Activated T-helper 1 cell treated with Interleukin-2 at 50 U/mL for 16 hours (primary cell): ENCODE measurements at places on chromosomes 6 and 20.

DNA sequence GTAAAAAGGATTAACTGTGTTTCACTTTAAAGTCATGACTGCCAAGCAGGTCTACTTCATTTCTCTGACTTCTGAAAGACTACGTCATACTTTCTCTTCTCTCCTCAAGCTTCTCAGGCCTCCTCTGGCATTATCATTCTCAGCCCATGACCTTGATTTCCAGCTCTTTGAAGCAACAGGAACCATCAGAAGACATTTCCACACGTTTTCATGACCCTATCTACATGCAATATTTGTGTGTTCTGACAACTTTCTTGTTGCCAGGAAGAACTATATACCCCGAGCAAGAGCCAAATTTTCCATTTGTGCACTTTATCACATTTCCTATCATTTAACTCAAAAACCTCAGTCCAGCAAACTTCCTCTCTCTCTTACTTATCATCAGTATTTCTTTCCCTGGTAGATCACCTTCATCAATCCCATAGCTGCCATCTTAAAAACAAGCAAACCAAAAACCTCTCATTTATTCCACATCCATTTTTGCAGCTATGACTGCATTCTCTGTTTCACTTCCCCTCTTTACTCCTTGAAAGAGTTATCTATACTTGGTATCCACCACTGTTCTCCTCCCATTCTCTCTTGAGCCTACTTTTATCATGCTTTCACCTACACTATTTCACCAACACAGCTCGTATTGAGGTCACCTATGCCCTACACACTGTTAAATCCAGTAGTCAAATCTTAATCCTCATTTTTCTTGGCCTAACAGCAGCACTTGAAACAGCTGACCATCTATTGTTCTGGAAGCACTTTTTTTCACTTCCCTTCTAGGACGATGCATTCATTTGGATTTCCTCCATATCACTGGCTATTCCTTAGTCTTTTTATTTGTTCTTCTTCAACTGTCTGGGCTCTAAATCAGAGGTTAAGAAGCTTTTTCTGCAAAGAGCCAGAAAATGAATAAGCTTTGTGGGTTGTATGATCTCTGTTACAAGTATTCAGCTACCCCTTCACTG lies 47.1 kb downstream of the STX7 start:
- DNase-seq: no peak

DNA sequence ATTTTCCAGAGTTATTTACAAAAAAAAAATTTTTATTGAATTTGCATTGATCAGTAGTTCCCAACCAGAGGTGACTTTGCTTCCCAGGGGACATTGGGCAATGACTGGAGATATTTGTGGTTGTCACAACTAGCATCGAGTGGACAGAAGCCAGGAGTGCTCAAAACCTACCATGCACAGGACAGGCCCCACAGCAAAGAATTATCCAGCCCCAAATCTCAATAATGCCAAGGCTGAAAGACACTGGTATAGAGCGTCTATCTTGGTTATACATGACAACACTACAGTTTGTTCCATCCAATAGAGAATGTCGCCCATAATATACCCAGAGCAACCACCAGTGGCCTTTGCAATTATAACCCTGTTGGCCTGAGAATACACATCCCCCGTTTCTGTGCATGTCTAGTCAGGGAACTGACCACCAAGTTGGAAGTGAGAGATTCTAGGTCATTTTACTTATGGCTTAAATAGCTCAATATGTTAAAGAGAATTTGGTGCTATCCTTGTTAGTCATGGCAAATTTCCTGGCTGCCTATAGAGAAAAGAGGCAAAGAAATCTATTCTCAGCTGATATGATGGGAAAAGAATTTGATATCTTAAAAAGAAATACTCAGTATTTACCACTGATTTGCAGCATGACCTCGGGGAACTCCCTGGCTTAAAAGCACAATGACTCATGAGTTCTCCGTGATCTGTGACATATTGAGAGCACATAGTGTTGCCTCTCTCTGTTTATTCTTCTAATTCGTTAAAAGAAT lies 76.0 kb upstream of the ADTRP start:
- no peak for DNase-seq

DNA sequence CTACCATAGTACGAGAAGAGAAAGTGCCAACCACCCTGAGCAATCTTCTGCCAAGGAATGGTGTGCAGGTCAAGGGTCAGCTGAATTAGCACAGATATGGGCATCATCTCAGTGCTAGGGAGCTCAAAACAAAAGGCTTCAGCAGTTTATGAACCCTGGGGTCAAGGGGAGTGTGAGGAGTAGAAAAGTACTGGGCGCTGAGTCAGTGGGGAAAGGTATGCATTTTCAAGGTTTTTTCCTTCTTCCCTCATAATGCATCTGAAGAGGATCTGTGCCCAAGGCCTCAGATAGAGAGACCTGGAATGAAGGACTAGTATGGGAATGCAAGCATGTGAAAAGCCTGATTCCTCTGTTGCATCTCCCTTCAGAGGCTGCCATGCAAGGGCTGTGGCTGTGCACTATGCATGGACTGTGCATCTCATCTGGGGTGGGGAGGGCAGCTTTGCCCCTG lies 81.7 kb downstream of the PERP start:
- DNase-seq: no peak

DNA sequence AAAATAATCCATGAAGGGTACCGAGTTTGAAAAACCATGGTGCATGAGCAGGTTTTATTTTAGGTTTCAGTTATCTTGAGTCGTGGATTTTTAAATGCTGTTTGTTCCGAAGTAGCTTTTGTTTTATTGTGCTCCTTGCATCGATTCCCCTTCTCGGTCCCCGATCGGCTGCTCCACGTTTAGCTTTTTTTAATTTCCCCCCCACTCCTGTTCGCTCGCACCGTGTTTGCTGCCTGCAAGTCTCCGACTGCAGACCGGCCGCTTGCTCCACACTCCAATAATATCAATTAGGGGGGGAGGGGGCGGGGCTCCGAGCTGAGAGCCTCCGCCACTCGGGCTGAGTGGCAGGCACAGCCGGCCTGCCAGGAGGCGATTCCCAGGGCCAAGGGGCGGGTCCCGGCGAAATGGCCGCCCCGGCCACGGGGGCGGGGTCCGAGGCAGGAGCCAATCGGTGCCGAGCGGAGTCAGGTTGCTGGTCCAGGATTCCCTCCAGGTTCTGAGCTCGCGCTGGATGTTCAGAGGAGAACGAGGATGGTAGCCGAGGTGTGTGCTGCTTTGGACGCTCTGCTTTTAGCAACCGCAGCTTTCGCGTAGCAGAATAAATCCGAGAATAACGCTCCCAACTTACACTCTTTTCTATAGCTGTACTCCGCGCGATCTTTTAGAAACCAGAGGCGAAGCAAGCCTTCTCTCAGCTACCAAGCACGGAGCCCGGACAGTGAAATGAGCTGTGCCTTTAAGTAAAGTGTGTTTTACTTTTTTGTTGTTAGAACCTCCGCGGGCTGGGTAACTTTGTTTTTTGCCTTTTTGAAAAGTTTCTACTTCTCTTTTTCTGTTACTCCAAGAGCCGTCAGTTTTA lies at the start of gene EPHA7:
Gene EPHA7, minus strand, starts transcription at position 256 of the 859 bp plus-strand sequence. Its CDS starts 218 bp downstream, at position 38.
- no peak for DNase-seq

GRCh38 chr20:6685181-6685582 lies 82.3 kb upstream of the BMP2 start:
- no peak for DNase-seq

GRCh38 chr6:106927531-106928398 lies 46.8 kb downstream of the CD24 start:
- DNase-seq: no peak

- no peak for DNase-seq
Measured at GRCh38 chr6:24476631-24477030, 12.7 kb downstream of the GPLD1 start.

DNA sequence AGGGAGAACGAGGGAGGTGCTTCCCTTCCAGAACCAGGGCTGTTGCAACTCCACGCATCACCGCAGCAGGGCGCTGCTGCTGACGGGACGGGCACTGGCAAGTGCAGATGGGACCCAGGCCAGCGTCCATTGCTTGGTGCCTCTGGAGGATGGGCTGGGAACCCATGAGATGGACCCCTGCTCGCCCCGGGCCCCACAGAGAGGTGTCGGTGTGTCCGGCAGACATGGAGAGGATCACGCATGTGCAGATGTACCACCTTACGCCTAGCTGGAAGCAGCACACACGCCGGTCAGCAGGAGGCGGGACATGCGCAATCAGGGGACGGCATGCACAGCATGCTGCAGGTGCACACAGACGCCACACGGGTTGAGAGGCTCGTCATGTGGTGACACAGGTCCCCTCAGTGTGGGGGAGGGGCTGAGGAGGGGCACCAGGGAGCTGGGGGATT lies 5.7 kb downstream of the CABLES2 start:
- no peak for DNase-seq

- DNase-seq: no peak
Measured at GRCh38 chr20:22052025-22052650, 346.7 kb downstream of the PAX1 start.

DNA sequence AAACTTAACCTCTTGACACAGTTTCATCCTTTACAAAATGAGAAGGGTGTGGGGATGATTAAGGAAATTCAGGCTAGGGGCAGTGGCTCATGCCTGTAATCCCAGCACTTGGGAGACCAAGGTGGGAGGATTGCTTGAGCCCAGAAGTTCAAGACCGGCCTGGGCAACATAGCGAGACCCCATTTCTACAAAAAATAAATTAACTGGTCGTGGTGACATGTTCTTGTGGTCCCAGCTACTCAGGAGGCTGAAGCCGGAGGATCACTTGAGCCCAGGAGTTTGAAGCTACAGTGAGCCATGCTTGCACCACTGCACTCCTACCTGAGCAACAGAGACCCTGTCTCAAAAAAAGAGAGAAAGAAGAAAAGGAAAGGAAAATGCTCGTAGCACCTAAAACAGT lies 9.0 kb downstream of the ZSWIM3 start:
- DNase-seq: no peak
